IPS DF 6.9 (cell line): ENCODE measurements at places on chromosomes 7 and 10.

DNA sequence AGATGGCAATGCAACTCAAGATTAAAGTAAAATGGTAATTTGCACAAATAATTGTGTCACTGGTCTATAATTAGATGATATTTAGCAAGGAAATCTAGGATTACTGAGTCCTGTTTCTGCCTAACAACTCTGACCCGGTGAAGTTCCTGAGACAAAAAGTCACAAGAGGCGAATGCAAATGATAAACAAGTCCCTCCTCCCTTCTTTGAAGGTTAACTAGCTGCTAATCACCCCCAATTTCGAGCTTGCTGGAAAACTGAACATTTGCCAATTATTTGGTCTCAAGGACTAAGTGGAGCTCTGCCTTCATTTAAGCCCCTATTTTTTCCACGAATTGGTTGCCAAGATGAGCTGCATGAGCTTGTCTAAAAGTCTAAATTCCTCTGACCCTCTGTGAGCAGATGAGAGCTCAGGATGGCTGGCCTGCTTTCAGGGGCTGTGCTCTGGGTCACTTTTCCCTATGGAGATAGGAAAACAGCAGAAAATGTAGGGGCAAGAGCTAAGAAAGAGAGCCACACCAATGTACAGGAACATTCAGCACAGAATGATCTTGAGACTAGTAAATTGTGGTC is 127.3 kb downstream of the MBL2 start:
- no peak for DNase-seq

GRCh38 chr10:6729861-6730344 is 149.8 kb upstream of the PRKCQ start:
- DNase-seq: no peak

GRCh38 chr7:140383954-140384713 is 14.2 kb downstream of the SLC37A3 start:
- no peak for DNase-seq

- no peak for DNase-seq
Measured at GRCh38 chr7:13115157-13115772, 427.8 kb downstream of the ARL4A start.

GRCh38 chr10:11884706-11885423 is 61.7 kb downstream of the PROSER2 start:
- DNase-seq: no peak

- no peak for DNase-seq
Measured at GRCh38 chr10:133170092-133170491, 10.1 kb downstream of the KNDC1 start.

GRCh38 chr7:148299350-148300276 is 291.0 kb upstream of the C7orf33 start:
- no peak for DNase-seq

DNA sequence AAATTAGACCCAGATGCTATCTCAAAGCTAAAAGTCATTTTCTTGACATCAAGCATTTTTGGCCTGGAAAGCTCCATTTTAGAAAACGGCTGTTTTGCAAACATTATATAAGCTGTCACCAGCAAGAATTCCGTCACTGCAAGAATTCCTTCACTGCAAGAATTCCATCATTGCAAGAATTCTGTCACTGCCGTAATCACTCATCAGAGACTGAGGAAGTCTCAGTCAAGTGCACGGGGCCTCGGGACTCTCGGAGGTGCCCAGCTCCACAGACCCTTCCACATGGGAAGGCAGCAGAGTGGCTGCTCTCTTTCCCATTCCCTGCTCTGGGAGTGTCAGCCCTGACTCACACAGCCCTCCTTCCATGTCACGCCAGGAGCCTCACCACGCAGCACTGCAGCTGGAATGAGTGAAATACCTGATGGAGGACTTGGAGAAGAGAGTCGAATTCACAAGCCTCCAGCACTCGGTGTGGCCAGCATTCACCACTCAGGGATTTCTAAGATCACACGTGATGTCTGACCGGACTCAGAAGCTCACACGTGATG is 168.3 kb downstream of the PTPRN2 start:
- DNase-seq: no peak

DNA sequence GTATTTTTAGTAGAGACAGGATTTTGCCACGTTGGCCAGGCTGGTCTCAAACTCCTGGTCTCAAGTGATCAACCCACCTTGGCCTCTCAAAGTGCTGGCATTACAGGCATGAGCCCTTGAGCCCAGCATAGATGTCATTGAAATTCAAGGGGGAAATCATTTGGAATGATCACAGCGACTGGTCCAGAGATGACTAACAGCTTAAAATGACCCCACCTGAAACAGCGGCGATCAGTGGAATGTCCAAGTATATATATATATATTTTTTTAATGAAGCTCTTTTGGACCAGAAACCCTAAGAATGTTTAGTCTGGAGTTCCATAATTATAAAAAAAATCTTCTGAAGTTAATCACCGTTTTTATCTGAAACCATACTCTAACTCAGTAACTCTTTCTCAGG is 12.5 kb upstream of the AKR1E2 start:
- no peak for DNase-seq

- DNase-seq: no peak
Measured at GRCh38 chr7:29255199-29255878, 60.8 kb downstream of the CHN2 start.

DNA sequence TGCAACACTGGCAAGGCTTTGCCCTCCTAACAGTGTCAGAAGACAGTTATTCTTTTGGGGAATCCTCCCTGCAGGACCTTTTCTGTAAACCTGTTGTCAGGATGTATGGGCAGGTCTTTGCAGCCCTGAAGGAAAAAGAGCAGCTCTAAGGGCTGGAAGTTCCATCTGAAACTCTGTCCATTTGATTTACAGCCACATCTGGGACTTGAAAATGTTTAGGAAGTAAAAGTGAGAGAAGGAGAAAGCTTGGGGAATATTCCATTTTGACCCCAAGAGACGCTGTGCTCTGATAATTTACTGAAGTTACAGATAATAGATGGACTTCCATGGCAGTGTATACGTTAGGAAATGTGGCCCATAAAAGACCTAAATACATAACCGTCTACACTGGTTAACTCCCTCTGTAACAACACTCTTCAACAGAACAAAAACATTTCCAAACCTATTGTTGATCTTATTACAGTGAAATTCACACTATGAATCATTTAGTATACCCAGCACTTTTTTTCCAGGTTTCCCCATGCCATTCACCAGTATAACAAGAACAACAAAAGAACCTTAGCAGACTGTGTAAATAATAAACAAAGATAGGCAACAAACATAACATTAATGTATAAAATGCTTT is 89.1 kb downstream of the KIAA1549 start:
- DNase-seq: no peak

- no peak for DNase-seq
Measured at GRCh38 chr7:102974366-102975236, 61.8 kb downstream of the LRRC17 start.

- no peak for DNase-seq
Measured at GRCh38 chr10:112619556-112619955, 172.5 kb downstream of the VTI1A start.

DNA sequence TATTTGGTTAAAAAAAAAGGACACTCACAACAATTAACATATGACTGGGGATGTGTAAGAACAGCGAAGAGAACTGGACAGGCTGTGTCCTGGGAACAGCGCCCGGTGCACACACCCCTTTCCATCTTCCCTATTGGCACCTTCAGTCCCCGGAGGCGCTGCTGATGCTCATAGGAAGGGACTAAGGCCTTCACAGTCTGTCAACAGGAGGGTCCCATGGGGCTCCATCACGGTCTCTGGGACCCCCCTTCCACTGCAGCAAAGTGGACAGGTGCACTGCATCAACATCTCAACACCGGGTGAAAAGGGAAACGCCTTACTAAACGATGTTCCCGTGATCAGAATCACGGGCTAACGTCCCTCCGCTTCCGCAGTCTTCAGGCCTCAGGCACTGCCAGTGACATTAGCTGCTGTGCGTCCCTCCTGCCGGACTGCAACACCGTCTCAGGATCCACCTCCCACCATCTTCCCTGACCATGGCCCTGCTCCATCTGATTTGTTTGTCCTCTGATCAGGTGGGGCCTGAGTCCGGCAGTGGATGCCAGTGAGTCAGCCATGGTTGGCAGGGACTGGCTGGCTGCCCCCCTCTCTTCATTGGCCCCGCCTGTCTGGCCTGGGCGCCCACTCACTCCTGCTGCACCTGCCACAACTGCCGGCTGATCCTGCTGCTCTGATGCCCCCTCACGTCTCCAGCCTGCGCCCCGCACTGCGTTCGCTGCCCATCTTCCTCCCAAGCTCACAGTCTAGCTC is 614.7 kb downstream of the DNAJB6 start:
- DNase-seq: no peak

DNA sequence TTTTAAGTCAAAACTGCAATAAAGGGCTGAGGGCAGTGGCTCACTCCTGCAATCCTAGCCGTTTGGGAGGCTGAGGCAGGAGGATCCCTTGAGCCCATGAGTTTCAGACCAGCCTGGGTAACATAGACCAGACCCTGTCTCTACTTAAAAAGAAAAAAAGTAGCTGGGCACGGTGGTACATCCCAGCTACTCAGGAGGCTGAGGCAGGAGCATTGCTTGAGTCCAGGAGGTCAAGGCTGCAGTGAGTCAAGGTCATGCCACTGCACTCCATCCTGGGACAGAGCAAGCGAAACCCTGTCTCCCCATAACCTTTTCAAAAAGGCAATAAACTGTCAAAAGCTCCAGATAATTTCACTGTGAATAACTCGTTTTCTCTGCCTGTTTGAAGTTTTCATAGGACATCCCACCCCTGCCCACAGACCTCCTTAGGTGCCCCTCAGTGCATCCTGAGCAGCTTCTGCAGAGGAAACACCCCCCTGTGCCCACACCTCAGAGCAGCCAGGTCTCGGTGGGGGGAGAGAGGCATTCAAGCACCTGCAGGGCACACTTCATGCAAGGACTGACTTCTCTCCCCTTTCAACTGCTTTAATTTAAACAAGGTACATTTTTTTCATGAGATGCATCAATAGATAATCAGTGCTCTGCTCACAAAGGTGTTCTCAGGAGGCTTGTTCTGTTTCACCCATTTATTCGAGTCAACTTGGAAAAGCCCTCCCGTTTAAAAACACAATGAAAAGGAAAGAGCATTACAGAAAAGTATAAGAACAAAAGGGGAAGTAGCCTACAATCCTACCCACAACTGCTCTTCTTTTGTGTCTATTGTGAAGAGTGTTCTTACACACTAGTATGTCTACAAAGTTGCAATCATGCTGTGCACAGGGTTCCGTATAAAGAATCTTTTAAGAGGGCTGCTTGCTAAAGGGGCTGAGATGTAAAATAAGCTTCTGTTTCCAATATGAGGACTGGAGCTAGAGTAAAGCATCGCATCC is 104.9 kb downstream of the KMT2E start:
- DNase-seq: no peak

DNA sequence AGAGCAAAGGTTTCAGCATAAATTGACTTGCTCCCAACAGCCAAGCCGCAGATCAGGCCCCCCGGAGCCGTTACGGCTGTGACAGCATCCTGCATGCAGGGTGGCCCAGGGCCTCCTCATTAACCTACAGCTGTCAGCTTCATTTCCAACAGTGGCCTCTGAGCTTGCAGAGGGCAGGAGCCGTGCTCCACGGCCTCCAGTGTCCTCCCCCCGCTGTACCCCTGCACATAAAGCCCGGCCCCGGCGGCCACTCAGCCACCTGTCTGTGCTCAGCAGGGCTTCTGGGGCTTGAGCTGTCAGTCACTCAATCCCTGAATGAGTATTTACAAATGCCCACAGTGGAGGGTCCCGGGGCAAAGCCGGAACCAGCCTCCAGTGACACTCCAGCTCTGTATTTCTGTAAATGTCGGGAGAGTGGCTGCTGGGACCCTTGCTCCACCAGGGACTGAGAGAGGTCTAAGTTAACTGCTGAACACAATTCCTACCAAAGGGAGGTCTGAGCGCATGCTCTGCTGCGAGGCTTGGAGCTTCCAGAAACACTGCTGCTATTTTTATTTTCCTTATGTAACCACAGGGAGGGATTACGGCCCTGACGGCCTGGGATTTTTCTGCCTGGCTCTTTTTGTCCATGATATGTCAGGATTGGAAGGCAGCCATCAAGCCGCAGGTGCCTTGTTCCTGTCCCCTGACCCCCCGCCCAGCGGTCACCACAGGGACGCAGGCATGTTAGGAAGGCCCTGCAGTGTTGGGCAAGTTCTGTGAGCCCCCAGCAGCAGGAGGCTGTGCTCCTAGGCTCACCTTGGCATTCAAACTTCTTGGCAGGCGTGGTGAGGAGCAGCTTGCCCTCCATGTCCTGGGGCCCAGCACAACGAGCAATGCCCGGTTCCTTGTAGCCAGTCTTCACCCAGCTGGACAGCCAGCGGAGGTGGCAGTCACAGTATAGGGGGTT is 165.0 kb downstream of the SLIT1 start:
- no peak for DNase-seq

GRCh38 chr7:32119790-32120196 is 49.6 kb upstream of the PDE1C start:
- no peak for DNase-seq

DNA sequence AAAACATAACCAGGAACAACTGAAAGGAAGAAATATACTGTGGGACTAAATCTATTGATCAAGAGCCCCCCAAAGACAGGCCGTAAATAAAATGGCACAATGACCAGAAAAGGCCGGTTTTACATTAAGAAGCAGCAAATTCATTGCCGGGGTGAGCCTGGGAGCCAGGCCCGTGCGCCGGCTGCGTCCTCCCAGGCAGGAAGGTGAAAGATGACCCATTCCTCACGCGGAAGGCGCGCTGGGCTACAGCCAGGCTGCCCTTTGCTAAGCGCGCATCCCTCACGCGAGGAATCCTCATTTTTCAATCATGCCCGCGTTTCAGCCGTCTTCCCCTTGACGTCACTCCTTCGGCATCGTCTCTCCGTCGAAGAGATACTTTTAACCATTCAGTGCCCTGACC is 47.6 kb upstream of the MGMT start:
- DNase-seq: no peak

- no peak for DNase-seq
Measured at GRCh38 chr7:111172564-111173257, 81.8 kb downstream of the LRRN3 start.
